Stimulated activated CD8-positive, alpha-beta memory T cell treated with anti-CD3 and anti-CD28 coated beads, Interleukin-4, amount 100 ng/mL, for 1 hour (primary cell): ENCODE measurements at places on chromosomes 7 and 10.

- no peak for DNase-seq
Observed at GRCh38 chr10:130485236-130485957, 349.2 kb downstream of the GLRX3 start.

DNA sequence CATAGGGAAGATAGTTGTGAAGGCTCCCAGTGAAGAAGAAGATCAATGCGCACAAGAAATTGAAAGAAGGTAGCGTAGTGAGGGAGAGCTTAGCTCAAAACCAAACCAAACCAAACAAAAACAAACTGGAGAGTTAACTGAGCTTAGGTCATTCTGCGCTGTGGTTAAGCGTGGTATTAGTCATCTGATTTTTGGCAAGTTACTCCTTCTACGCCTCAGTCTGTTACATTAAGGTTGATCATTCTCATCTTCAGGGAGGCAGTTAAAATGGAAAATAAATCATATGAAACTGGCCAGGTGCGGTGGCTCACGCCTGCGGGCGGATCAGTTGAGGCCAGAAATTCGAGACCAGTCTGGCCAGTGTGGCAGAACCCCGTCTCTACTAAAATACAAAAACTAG lies 259.7 kb downstream of the EXOC4 start:
- no peak for DNase-seq

- no peak for DNase-seq
Observed at GRCh38 chr10:87668324-87669074, 8.8 kb downstream of the PAPSS2 start.

DNA sequence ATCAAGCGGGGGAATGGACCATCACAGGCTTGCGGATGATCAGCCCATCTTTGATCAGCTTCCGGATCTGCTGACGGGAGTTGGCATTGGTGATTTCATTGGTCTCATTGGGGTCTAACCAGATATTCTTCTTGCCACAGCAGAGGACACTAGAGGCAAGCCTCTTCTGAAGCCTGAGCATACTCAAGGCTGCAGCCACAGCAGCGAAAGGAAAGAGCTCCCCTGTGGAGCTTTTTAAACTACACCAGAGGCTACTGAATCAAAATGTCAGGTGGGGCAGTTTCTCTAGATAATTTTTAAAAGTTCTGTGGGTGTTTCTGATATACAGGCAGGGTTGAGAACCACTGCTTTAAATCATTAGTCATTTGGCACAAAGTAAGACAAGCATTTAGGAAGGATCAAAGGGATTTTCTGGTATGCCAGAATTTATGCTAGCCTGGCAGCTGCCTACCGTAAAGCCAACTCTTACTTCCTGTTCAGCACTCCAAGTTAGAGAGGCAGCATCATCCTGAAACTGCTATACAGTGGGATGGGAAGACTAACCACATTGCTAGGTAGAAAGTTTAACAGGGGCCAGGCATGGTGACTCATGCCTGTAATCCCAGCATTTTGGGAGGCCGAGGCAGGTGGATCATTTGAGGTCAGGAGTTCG lies 7.0 kb downstream of the NAPEPLD start:
- no peak for DNase-seq

- no peak for DNase-seq
Observed at GRCh38 chr7:130838738-130839137, 104.7 kb upstream of the KLF14 start.
